MG63 (cell line): ENCODE measurements at places on chromosomes 13 and 19.

- DNase-seq: peak; percentile 34
These were observed 65.5 kb downstream of the TBC1D4 start for GRCh38 chr13:75416327-75417011.

- DNase-seq: peak; percentile 97
These were observed 67.8 kb downstream of the GADD45B start for GRCh38 chr19:2543463-2544442.

GRCh38 chr19:55310498-55310897, 14.6 kb downstream of the TMEM150B start:
- no peak for DNase-seq

- DNase-seq: no peak
These were observed 28.2 kb upstream of the GPI start for GRCh38 chr19:34336781-34337271.

- no peak for DNase-seq
These were observed 2545.3 kb downstream of the PCDH9 start for GRCh38 chr13:64684685-64685431.
